ENCODE measurements at places on chromosomes 12 and 14.

DNA sequence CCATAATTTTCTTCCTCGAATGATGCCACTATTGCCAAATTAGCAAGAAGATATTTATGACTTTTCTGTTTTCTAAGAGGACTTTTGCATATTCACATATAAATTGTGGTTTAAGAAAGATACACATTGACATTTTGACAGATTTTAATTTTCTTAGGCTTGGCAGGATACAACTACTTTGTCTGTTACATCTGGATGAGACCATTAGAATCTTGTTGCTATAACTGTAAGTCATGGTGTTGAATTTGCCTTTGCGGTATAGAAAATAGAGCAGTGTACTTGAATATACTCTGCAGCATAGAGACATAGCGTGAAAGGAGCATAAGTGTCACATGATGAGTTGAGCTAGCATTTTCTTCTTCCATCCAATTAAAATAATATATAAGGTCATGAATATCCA lies 169.3 kb downstream of the FUT8 start:
- no peak for DNase-seq

- DNase-seq = no peak
Observed at GRCh38 chr12:18443768-18444437, 182.6 kb downstream of the PIK3C2G start.

- no peak for DNase-seq
Observed at GRCh38 chr12:69851976-69852375, 26.9 kb downstream of the MYRFL start.

DNA sequence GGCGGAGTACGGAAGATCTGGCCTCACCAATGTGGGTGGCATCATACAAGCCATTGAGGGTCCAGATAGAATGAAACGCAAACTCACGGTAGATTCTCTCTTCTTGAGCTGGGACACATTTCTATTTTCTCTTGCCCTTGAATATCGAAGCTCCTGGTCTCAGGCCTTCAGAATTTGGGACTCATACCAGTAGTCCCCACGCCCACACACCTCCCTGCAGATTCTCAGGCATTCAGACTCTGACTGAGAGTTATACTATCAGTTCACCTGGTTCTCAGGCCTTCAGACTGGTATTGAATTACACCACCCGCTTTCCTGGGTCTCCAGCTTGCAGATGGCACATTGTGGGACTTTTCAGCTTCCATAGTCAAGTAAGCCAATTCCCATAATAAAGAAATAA lies 37.8 kb downstream of the EIF2S3B start:
- no peak for DNase-seq

- DNase-seq = no peak
Observed at GRCh38 chr12:127771546-127771945, 495.4 kb upstream of the TMEM132C start.

DNA sequence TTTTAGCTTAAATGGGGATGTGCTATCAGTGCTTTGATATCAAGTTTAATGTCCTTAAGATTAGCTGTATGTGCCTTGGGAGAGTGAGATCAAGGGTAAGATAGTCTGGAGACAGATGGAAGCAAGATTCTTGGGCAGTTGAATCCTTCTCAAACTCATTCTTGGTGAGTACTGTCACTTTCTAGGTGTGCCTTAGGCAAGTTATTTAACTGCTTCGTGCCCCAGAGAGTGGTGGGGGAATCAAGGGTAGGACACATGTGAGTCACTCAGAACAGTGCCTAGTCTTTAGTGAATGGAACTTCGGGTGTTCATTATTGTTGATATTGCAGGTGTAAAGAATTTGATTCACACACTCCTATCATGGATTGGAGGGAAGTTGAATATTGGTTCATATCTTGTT lies 803.7 kb downstream of the DIO2 start:
- DNase-seq = no peak

GRCh38 chr14:94562022-94562421 lies 780 bp downstream of the SERPINA4 start:
- DNase-seq = no peak

DNA sequence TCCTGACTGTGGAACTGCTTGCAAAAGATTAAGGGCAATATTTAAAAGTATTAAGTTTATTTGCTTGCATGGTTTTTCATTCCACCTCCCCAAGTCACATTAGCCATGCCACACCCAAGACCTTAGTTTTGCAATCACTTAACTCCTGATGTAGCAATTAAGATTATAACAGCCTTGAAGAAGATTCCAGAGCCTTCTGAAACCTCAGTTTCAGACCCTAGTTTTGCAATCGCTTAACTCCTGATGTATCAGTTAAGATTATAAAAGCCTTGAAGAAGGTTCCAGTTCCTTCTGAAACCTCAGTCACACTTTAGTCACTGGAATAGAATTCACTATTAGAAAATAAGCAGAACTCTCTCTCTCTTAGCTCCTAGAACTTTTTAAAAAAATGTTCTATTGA lies 42.7 kb upstream of the DCN start:
- DNase-seq = no peak

- no peak for DNase-seq
Observed at GRCh38 chr12:4859478-4860210, 50.1 kb upstream of the KCNA1 start.

DNA sequence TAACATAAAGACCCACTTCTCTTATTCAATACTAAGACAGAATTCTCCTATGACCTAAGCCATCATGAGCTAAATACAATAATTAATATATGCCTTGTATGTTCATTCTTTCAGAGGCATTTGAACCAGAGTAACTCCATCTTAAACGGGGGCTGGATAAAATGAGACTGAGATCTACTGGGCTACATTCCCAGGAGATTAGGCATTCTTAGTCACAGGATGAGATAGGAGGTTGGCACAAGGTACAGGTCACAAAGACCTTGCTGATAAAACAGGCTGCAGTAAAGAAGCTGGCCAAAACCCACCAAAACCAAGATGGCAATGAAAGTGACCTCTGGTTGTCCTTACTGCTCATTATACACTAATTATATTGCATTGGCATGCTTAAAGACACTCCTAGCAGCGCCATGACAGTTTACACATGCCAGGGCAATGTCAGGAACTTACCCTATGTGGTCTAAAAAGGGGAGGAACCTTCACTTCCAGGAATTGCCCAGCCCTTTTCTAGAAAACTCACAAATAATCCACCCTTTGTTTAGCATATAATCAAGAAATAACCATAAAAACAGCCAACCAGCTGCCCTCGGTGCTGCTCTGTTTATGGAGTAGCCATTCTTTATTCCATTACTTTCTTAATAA lies 260.7 kb downstream of the SSPN start:
- DNase-seq = no peak

GRCh38 chr14:52563120-52563519 lies 10.5 kb downstream of the GPR137C start:
- no peak for DNase-seq

DNA sequence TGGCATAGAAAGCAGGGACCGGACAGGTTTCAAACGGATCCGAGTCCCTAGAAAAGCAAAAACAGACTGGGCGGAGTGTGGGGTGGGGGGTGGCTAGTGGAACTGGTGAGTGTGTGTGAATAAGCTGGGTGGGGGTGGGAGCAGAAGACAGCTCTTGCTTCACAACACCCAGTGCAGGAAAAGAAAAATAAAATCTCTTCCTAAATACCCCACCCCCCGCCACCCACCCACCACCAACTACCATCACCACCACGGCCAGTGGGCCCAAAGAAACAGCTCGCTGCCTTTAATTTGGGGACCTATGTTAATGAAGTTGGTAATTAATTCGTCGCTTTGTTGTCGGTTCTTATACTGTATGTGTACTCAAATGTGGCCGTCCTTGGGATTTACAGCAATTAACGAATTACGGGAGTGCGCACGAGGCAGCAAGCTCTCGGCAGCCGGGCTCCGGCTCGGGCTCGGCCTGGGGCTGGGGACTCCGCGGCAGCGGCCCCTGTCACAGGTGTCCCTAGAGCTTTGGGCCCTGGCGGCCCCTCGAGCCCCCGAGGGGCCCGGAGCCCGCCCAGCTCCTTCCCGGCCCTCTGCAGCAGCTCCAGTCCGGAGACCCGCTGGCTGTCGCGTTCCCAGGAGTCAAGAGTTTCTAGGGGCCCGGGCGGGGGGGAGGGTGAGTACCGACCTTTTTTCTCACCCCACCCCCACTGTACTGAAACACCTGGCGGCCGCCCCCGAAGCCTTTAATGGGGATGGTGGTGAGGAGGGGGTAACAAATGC lies 1.5 kb upstream of the OTX2 start:
- DNase-seq = no peak

DNA sequence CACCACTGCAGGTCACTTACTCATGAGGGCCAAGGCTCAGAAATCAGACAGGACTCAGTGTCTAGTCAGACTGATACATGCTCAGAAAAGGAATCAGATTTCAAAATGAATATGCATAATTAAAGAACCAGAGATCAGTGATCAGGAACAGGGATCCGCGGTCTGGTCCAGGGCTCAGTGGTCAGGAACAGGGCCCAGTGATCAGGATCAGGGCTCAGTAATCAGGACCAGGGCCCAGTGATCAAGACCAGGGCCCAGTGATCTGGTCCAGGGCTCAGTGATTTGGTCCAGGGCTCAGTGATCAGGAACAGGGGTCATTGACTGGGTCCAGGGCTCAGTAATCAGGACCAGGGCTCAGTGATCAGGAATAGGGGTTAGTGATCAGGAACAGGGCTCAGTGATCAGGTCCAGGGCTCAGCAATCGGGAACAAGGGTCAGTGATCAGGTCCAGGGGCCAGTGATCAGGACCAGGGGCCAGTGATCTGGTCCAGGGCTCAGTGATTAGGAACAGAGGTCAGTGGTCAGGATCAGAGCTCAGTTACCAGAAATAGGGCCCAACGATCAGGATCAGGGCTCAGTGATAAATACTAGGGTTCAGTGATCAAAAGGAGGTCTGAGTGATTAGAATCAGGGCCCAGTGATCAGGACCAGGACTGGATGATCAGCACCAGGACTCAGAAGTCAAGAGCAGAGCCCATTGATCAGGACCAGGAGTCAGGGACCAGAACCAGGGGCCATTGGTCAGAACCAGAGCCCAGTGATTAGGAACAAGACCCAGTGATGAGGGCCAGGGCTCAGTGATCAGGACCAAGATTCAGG lies 175.3 kb downstream of the TMEM121 start:
- DNase-seq = no peak

- no peak for DNase-seq
Observed at GRCh38 chr12:121036810-121037326, 2.2 kb downstream of the OASL start.

GRCh38 chr14:59428581-59429012 lies 36.6 kb downstream of the GPR135 start:
- no peak for DNase-seq

DNA sequence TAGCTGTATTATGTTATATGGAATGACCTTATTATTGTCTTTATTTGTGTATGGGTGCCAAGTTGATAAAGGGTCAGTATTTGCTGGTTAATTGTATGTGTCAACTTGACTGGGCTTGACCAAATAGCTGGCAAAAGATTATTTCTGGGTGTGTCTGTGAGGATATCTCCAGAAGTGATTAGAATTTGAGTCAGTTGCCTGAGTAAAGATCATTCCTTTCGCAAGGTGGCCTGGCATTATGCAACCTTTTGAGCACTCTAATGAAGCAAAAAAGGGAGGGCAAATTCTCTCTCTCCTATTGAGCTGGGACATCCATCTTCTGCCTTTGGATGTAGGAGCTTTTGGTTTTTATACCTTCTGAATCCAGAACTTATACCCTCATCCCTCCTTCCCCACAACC lies 82.2 kb downstream of the ATXN7L3B start:
- DNase-seq = no peak

GRCh38 chr14:23543403-23543802 lies 8.2 kb downstream of the ZFHX2 start:
- DNase-seq = no peak

DNA sequence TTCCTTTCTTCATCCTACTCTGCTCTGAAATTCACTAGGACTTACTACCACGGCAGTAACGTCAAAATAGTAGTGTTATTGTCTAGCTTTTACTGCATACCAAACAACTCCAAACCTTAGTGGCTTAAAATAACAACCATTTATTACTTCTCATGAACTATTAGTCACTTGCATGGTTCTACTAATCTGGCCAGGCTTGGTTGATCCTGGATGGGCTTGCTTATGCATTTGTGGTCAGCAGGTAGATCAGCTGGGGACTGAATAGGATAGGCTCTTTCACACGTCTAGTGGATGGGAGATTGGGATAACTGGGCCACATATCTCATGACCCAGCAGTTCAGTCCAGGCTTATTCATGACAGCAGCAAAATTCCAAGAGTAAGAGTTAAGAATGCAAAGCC lies 9.4 kb upstream of the SLC35F4 start:
- DNase-seq = no peak

DNA sequence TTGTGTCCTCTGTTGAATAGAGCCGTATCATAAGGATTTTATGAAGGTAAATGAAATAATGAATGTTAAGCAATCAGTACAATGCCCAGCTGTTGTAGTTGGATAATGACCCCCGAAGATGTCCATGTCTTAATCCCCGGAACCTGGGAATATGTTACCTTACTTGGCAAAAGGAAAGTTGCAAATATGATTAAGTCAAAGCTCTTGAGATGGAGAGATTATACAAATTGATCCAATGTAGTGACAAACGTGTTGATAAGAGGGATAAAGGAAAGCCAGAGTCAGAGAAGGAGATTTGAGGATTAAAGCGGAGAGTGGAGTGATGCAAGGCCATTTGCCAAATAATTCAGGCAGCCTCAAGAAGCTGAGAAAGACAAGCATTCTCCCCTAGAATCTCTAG lies 19.2 kb upstream of the MGAT4C start:
- DNase-seq = no peak

DNA sequence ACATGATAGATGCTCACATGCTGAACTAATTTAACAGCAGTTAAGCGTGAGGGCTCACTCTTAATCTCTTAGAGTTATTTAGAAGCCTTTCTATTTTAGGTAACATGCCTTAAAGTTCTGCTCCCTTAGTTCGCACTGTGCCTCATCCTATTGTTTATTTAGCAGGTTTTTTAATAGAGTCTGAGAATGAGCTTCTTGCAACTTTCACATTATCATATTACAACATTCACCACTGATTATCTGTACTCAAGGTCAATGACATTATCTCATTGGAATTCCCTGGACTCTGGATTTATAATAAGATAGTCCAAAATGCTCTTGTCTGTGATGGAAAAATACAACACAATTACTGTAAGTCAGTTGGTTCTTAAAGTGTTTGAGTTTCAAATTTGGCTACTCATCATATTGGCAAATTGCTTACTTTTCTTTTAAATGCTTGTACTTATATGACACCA lies 183.6 kb upstream of the SLC38A2 start:
- DNase-seq = no peak

DNA sequence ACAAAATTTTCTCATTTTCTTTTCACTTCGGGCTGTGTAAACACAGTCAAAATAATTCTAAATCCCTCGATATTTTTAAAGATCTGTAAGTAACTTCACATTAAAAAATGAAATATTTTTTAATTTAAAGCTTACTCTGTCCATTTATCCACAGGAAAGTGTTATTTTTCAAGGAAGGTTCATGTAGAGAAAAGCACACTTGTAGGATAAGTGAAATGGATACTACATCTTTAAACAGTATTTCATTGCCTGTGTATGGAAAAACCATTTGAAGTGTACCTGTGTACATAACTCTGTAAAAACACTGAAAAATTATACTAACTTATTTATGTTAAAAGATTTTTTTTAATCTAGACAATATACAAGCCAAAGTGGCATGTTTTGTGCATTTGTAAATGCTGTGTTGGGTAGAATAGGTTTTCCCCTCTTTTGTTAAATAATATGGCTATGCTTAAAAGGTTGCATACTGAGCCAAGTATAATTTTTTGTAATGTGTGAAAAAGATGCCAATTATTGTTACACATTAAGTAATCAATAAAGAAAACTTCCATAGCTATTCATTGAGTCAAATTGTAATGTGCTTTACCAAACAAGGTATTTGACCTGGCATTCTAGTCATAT lies 4.8 kb downstream of the CDKN1B start:
- no peak for DNase-seq

GRCh38 chr12:121060149-121061001 lies 21.3 kb upstream of the OASL start:
- peak; percentile 75 for DNase-seq

Data from vagina (tissue), 2 donors.